HT1080 (cell line): ENCODE measurements at places on chromosomes 6 and 20. TPM values are rescaled to one million over a fixed set of nuclear protein-coding genes. Genes with fewer than 3 reads are reported as not detected.
A peak's percentile ranks its signal among the peaks of the same experiment; 100 is the strongest.

Gene ZNF334
- not detected in 2 replicates for total RNA-seq

Gene SIRPA
- 6.1 and 8.9 TPM in 2 replicates for total RNA-seq

DNA sequence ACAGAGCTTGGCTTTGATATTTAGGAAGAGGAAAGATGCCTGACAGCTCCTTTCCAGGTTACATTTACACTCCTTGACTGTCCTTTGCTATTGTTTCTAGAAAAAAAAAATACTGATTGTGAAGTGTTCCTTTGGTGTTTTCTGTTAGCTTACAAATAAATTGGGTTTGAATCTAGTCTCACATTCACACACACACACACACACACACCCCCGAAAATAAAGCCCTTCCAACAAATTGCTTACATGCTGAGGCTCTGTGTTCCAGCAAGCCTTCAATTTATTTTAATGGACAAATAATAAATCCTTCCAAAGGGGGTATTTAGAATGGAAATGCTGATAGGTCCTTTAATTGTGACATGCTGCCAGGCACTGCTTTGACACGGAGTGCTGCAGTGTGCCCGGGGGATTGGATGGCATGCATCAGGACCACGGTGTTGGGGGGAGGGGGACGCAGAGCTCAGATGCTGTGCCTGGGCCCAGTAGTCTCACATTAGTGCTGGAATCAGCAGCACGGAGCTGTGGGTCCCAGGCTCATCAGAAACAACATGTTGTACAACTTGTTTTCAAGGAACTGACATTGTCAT is 199.9 kb downstream of the CD83 start:
- DNase-seq, result no peak

GRCh38 chr6:69954733-69955132 is 88.4 kb downstream of the COL19A1 start:
- DNase-seq, result no peak

- DNase-seq, result peak; percentile 61
Measured at GRCh38 chr20:60250251-60250650, 292.0 kb downstream of the CDH26 start.

- DNase-seq, result no peak
Measured at GRCh38 chr6:3453413-3454272, 3.2 kb downstream of the SLC22A23 start.
